ENCODE measurements at places on chromosomes 2 and 18. TPM values are rescaled to one million over a fixed set of nuclear protein-coding genes. Genes with fewer than 3 reads are reported as not detected.

Gene PECR
- total RNA-seq: 4.7 TPM

DNA sequence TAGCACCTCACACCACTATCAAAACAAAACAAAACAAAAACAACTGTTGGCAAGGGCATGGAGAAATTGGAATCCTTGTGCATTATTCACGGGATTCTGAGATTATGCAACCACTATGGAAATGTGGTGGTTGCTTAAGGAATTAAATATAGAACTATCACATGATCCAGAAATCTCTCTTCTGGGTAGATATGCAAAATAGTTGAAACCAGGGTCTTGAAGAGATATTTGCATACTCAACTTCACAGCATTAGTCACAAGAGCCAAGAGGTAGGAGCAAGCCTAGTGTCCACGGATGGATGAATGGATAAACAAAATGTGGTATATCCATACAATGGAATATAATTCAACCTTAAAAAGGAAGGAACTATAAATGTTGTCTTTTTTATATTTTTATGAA lies 7.0 kb downstream of the TMEM131 start:
- H3K4me3 ChIP-seq: no peak overlapping the region
- H3K27me3 ChIP-seq: no peaks in the 10 kb centered on the region
- peaks cover 31% of the 10 kb centered on the region for H3K4me1 ChIP-seq

GRCh38 chr18:50578651-50579050 lies 18.8 kb downstream of the MAPK4 start:
- DNase-seq: no peak
- H3K36me3 ChIP-seq: no peaks in the 10 kb centered on the region
- no peaks in the 10 kb centered on the region for H3K4me1 ChIP-seq
- no peak overlapping the region for H3K27ac ChIP-seq
- peaks cover 13% of the 10 kb centered on the region for H3K27me3 ChIP-seq

Gene TGFBRAP1
- total RNA-seq: 13.9 TPM

Gene TXNDC2
- not detected for total RNA-seq

All from esophagus squamous epithelium (tissue), 5 donors.